ENCODE measurements at places on chromosomes 2 and 18.

DNA sequence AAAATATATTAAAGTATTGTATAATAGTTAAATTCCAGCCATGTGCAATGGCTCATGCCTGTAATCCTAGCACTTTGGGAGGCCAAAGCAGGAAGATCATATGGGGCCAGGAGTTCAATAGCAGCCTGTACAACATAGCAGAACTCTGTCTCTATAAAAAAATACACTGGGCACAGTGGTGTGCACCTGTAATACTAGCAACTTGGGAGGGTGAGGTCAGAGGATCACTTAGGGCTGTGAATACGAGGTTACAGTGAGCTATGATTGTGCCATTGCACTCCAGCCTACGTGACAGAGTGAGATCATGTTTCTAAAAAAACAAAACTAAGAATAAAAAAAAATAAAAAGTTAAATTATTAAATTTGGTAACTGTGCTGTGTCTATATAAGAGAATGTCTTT lies 36.1 kb downstream of the ZRANB3 start:
- no peak for DNase-seq

DNA sequence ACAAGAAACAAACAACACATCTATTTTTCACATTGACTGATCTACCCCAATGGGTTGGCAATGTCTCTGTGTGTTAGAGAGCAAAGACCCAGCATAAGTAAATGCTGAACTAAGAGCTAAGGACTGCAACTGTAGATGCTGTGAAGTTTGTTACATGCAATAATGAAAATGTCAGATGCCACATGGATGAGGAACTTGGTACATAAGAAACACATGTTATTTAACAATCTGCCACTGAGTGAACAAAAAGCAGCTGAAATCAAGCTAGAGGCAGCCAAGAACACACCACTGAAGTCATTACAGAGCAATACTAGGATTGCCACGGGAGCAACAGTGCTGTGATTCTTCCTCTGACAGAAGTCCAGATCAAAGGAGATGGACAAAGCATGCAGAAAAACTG lies 389.4 kb downstream of the CDH2 start:
- DNase-seq, result no peak

DNA sequence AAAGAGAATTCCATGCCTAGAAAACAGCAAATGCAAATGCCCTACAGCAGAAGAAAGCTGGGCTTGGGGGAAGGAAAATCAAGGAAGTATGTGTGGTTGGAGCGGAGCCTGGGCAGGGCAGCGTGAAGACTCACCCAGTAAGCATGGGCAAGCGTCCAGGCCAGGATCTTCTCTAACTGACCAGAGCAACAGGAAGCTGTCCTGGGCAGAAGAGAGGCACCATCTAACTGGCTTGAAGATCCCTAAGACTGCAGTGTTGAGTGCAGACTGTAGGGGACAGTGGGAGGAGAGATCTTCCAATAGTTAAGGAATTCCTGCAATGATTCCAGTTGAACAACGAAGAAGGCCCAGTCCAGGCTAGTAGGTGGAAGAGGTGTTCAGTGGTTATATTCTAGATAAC lies 57.9 kb downstream of the NXPH2 start:
- DNase-seq, result no peak

GRCh38 chr2:172693037-172693436 lies 42.6 kb upstream of the RAPGEF4 start:
- no peak for DNase-seq

DNA sequence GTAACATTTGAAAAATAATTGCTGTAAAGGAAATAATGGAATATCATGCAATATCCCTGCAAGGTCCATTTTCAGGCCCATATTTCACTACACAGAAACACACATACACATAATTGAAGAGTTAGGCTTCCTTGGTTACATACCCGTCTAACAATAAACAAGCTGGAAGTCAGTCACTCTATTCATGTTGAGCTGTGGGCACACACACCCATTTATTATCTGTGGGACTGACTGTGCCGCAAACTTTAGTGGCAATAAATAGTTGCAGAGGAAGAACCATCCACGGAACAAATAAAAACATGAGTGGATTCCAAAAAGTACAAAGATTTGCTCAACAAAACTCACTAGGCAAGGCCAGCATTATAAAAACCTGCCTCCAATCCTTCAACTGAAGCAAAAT lies 24.8 kb downstream of the PID1 start:
- DNase-seq, result no peak

DNA sequence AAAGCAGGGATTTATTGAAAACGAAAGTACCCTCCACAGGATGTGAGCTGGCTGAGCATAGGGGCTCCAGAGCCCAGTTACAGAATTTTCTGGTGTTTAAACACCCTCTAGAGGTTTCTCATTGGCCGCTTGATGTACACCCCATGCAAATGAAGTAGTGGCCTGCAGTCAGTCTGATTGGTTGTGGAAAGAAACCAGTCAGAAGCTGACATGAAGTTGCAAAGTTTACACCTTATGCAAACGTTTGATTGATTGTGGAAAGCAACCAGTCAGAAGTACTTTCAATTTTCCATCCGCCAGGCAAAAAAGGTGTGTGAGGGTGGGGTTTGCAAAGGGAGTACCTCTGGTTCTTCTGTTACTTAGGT lies 62.3 kb downstream of the VWA3B start:
- DNase-seq, result peak; percentile 26

DNA sequence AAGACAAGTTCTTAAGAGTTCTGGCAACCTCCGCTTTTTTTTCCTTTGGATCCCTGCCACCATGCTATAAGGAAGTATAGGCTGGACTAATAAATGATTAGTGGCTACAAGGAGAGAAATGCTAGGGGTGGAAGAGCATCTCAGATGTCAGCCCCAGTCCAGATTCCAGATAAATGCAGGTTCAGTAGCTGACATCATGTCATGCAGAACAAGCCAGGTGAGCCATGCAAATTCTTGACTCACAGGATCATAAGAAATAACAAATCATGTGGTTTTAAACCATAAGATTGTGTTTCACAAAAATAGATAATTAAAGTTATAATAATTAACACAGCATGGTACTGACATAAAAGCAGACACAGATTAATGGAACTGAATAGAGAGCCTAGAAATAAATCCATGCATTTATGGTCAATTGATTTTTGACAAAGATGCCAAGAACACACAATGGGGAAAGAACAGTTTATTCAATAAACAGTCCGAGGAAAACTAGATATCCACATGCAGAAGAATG lies 152.9 kb upstream of the SESTD1 start:
- DNase-seq, result no peak

DNA sequence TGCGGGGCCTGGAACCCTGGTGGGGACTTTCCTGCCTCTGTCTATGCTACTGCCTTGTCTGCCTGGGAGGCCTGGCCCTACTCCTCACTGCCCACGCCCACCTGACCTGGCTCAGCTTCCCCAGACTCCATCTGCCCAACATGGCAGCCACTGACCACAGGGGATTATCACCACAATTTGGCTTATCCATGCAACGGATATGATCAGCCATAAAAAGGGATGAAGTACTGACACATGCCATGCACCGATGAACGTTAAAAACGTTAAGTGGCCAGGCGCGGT lies 5.9 kb upstream of the KCNF1 start:
- no peak for DNase-seq

GRCh38 chr18:73670039-73670438 lies 477.6 kb downstream of the FBXO15 start:
- no peak for DNase-seq
